Upper lobe of left lung (tissue), 6 donors: ENCODE measurements at places on chromosomes 5 and 9.
A peak's percentile ranks its signal among the peaks of the same experiment; 100 is the strongest.

- DNase-seq, result no peak
- H3K36me3 ChIP-seq, result no peaks in the 10 kb centered on the region
- no peak overlapping the region for H3K27ac ChIP-seq
- H3K4me1 ChIP-seq, result no peaks in the 10 kb centered on the region
These were observed 7.7 kb upstream of the GPR151 start for GRCh38 chr5:146523698-146524097.

- H3K4me1 ChIP-seq, result no peaks in the 10 kb centered on the region
- DNase-seq, result no peak
- H3K4me3 ChIP-seq, result no peak overlapping the region
- no peaks in the 10 kb centered on the region for H3K27me3 ChIP-seq
- H3K27ac ChIP-seq, result no peak overlapping the region
- H3K36me3 ChIP-seq, result no peaks in the 10 kb centered on the region
These were observed 159.8 kb downstream of the PAX5 start for GRCh38 chr9:36874261-36874660.

DNA sequence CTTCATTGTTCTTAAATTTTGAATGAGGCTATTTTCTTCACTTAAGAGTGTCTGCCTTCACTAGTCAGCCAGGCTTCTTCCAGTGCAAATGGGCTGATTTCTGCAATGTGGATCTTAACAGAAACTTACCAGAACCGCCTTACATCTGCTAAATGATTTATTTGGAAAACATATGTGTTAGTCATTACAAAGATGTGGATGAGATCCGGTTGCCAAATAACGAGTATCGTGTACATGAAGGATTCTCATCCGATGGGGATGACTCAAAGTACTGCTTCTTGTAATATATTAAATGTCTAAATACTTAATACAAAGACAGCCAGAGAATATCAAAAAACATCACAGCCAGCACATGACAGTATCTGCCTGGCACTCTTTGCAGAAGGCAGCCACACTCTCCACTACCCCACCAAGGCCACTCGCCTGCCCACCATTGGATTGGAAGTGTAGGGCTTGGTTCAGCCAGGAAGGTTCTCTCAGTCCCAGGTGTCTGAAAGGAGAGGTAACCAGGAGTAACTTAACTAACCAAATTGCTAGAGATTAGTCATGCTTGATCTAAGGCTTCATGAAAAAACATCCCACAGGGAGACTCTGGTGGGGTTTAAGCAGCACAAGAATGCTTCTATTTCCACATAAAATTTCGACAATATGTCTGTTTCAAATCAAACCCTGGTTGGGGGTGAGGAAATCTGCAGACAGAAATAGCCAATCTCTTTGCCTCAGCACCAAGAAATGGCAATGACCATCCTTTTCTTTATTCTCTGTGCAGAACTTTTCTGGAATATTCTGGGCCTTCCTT, 174.8 kb downstream of the GADD45G start:
- DNase-seq, result no peak

GRCh38 chr9:122900791-122901190, 4.4 kb downstream of the RC3H2 start:
- peaks cover 3% of the 10 kb centered on the region for H3K36me3 ChIP-seq
- H3K27ac ChIP-seq, result peak overlapping the region; percentile 59
- H3K4me1 ChIP-seq, result peaks cover 28% of the 10 kb centered on the region

DNA sequence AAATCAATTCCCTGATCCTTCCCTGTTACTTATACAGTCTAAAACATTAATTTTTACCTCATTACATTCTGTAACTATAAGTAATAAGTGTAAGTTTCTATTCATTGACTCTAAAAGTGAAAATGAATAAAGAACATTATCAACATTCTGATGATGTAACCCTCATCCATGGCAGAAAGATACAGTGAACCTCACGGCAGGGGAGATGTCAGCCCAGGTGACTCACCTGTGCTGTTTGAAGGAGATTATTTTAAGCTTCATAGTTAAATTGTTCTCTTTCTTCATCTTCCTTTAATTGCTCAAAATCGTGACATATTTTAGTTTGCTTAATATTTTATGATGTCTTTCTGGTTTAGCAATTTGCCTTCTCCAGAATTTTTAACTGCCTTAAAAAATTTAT, 268.1 kb downstream of the FSTL4 start:
- H3K27me3 ChIP-seq, result no peaks in the 10 kb centered on the region
- H3K4me3 ChIP-seq, result no peak overlapping the region
- no peaks in the 10 kb centered on the region for H3K4me1 ChIP-seq
- no peaks in the 10 kb centered on the region for H3K36me3 ChIP-seq
- H3K27ac ChIP-seq, result no peak overlapping the region

DNA sequence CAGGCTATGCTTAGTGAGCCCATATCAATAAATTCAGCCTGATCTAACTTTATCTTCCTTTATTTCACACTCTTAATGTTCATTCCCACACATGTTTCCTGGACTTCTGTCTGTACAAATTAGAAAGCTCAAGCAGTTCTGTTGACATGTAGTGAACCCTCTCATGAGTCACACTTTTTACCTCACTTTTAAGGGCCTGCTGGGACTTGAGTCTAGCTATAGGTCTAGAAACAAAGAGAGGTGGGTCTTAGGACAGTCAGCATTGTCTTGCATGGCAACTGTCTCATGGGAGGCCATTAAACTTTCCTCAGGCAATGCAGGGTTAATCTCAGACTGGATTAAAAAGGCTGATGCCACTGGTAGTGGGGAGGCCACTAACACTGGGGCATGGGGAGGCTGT, 8.6 kb upstream of the CCNH start:
- H3K36me3 ChIP-seq, result no peaks in the 10 kb centered on the region
- no peaks in the 10 kb centered on the region for H3K27me3 ChIP-seq
- DNase-seq, result no peak
- no peaks in the 10 kb centered on the region for H3K4me1 ChIP-seq
- no peak overlapping the region for H3K4me3 ChIP-seq

DNA sequence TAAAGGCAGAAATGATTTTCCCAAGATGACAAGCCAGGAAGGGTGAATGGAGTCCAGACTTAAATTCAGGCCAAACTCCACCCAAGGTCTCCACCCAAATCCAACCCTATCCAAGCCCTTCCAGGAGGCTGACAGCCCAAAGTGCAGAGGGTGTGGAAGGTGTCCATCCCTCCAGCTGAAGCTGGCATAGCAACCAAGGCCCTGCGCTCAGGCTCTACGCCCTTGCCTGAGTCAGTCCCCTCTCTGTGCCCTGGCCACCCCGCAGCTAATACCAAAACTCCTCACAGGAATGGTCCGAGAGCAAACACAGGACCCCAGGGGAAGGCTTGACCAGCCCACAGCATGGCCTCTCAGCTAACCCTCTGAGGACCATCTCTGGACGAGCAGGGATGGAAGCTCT, 2.1 kb downstream of the SEPTIN8 start:
- no peaks in the 10 kb centered on the region for H3K27me3 ChIP-seq
- no peak for DNase-seq
- no peaks in the 10 kb centered on the region for H3K36me3 ChIP-seq
- peaks cover 39% of the 10 kb centered on the region for H3K4me1 ChIP-seq
- H3K4me3 ChIP-seq, result no peak overlapping the region
- H3K27ac ChIP-seq, result no peak overlapping the region

DNA sequence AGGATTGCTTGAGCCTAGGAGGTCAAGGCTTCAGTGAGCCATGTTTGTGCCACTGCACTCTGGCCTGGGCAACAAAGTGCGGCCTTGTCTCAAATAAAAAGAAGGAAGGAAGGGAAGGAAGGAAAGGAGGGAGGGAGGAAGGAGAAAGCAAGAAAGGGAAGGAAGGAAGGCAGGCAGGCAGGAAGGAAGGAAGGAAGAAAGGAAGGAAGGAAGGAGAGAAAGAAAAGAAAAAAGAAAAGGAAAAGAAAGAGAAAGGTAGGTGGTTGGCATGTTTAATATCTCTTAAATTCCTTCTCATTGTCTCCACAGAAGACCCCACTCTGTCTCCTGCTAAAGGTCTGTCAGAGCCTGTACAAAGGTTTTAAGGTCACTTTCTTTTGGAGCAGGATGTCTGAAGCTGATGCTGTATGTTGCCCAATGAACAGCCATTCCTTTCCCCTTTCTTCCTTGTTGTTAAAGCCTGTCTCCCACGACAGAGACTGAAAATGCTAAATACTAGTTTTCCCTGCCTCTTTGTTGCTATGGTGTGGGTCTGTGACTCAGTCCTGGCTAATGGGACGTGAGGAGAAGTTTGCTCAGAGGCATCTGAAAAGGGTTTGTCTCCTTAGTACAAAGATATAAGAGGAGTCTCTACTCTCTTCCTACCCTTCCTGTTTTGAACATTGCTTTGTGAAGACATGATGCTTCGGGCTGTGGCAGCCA, 213.3 kb downstream of the PCSK1 start:
- H3K27me3 ChIP-seq, result no peaks in the 10 kb centered on the region
- H3K27ac ChIP-seq, result no peak overlapping the region
- H3K4me3 ChIP-seq, result no peak overlapping the region
- H3K36me3 ChIP-seq, result no peaks in the 10 kb centered on the region

DNA sequence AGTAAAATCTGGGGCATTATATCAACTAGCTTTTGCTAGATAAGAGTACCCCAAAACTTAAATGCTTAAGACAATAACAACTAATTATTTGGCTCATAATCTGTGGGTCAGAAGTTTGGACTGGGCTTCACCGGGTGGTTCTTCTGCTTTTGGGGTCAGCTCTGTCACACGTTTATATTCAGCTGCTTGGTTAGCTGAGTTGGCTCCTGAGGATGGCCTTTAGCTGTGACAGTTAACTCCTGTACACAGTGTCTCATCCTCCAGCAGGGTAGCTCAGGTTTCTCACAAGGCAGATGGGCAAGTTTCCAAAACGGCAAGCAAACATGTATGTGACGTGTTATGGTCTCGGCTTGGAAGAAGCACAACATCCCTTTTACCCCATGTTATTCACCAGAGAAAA, 488.2 kb downstream of the TLE4 start:
- H3K36me3 ChIP-seq, result no peaks in the 10 kb centered on the region
- no peaks in the 10 kb centered on the region for H3K27me3 ChIP-seq
- H3K4me1 ChIP-seq, result no peaks in the 10 kb centered on the region
- H3K27ac ChIP-seq, result no peak overlapping the region
- DNase-seq, result no peak
- H3K4me3 ChIP-seq, result no peak overlapping the region

- no peaks in the 10 kb centered on the region for H3K36me3 ChIP-seq
- DNase-seq, result no peak
- H3K27me3 ChIP-seq, result no peaks in the 10 kb centered on the region
- H3K4me1 ChIP-seq, result no peaks in the 10 kb centered on the region
- H3K27ac ChIP-seq, result no peak overlapping the region
These were observed 42.7 kb downstream of the AP3B1 start for GRCh38 chr5:78251663-78252284.

GRCh38 chr9:27791311-27791710, 218.0 kb upstream of the C9orf72 start:
- no peak for DNase-seq
- no peak overlapping the region for H3K27ac ChIP-seq
- H3K4me3 ChIP-seq, result no peak overlapping the region
- no peaks in the 10 kb centered on the region for H3K4me1 ChIP-seq
- no peaks in the 10 kb centered on the region for H3K36me3 ChIP-seq

GRCh38 chr9:135123773-135124134, 36.3 kb downstream of the OLFM1 start:
- H3K27ac ChIP-seq, result no peak overlapping the region
- no peak for DNase-seq
- no peaks in the 10 kb centered on the region for H3K27me3 ChIP-seq
- H3K4me1 ChIP-seq, result no peaks in the 10 kb centered on the region

- H3K27ac ChIP-seq, result no peak overlapping the region
- no peaks in the 10 kb centered on the region for H3K36me3 ChIP-seq
- DNase-seq, result no peak
- H3K4me3 ChIP-seq, result no peak overlapping the region
- H3K4me1 ChIP-seq, result no peaks in the 10 kb centered on the region
- no peaks in the 10 kb centered on the region for H3K27me3 ChIP-seq
These were observed 501.7 kb upstream of the DMAC1 start for GRCh38 chr9:8301296-8301695.

DNA sequence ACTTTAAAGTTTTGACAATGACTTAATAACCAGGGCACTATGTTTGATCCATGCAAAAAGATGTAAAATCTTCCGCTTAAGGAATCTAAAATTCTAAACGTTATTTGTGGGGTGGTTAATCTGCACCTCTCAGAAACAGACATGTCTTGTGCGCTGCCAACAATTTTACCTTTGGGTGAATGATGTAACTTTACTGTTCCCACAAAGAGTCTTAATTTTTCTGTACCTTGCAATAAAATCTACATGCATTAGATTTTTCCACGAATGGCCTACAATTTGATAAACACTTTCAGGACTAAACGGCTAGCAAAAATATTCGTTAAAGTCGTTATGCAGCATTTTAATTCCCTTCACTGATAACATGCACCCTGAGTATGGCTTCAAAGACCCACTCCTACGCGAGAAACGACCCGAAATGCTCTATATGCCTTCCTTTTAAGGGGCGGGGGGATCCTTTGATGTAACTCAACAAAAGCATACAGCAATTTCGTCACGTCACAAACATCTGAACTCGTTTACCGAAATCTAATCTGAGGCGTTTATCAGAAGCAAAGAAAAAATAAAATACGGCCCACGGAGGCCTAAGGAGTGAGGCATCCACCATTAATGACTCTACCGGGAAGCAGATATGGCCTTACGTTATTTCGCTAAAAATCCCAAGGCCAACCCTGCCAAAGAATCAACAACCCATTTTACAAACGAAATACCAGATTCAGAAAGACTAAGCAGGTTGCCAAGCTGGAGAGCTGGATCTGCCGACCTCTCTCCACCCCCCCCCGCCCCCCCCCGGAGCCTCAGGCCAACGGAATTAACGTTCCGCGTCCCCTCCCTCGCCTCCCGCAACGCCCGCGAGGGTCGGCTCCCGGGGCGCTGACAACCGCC, 621 bp downstream of the AK6 start:
- peaks cover 22% of the 10 kb centered on the region for H3K4me1 ChIP-seq
- DNase-seq, result no peak
- H3K27me3 ChIP-seq, result no peaks in the 10 kb centered on the region
- peaks cover 12% of the 10 kb centered on the region for H3K36me3 ChIP-seq

DNA sequence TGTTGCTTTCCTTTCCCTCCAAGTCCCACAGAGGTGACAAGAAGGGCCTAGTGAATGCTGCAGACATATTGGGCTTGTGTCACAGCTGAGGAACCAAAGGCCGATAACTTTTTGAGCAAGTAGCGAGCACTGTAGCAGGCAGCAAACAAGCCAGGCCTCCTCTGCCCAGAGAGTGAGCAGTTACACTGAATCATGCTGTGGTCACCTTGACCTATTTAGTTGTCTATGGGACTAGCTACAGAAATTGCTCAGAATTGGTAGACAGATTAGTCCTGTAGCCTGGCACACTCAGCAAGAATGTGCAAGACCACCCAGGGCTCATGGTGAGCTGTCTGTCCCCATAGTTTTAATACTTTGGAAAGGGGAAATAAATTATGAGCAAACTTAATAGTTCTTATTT, 25.2 kb downstream of the ZCCHC9 start:
- no peaks in the 10 kb centered on the region for H3K36me3 ChIP-seq
- no peak overlapping the region for H3K27ac ChIP-seq
- no peaks in the 10 kb centered on the region for H3K4me1 ChIP-seq
- H3K27me3 ChIP-seq, result no peaks in the 10 kb centered on the region
